CD4-positive, alpha-beta T cell treated with Interferon alpha-2 for 1 hour (primary cell): ENCODE measurements at places on chromosomes 12 and 14.

DNA sequence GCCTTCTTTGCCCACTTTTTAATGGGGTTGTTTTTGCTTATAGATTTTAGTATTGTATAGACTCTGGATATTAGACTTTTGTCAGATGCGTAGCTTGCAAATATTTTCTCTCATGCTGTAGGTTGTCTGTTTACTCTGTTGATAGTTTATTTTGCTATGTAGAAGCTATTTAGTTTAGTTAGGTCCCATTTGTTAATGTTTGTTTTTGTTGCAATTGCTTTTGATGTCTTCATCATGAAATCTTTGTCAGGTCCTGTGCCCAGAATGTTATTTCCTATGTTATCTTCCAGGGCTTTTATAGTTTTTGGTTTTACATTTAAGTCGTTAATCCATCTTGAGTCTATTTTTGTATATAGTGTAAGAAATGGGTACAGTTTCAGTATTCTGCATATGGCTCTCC lies 30.0 kb upstream of the LYZ start:
- DNase-seq, result no peak

DNA sequence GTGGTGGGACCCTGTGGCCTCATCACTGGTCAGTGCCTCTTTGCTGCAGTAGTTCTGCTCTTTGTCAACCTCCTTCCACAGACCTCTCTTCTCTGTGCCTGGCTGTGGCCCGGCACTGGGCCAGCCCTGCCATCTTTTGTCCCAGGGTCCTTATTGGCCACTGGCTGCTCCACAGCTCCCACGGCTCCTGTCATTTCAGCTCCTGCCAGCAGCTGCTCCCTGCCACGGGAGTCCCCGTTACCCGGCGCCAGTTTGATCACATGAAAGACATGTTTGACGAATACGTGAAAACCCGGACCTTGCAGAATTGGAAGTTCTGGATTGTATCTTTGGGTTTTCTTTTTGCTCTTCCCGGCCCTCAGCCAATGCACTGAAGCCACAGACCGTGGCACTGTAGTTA lies 35.4 kb downstream of the IL31 start:
- DNase-seq, result no peak

DNA sequence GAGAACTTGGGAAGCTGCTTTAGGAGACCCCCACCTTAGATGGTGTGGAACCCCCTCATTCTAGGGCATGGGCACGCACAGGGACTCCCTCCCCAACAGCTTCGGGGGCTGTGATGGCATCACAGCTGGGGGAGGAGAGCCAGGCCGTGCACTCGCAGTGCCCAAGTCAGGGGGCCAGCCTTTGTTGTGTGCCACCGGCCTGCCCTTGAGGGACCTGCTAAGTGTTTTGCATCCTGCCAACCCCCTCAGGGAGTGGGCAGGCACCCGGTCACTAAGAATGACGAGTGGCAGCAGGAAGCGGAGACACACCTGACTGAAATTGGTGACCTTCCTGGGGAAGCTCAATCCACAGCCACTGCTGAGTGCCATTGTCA lies 334.9 kb upstream of the SFSWAP start:
- DNase-seq, result no peak

- DNase-seq, result no peak
These were observed 55.5 kb downstream of the ETV6 start for GRCh38 chr12:11705010-11705409.

GRCh38 chr12:120089796-120090195 lies 26.8 kb downstream of the RAB35 start:
- DNase-seq, result no peak

- no peak for DNase-seq
These were observed 85.5 kb upstream of the SSTR1 start for GRCh38 chr14:38122241-38122640.

DNA sequence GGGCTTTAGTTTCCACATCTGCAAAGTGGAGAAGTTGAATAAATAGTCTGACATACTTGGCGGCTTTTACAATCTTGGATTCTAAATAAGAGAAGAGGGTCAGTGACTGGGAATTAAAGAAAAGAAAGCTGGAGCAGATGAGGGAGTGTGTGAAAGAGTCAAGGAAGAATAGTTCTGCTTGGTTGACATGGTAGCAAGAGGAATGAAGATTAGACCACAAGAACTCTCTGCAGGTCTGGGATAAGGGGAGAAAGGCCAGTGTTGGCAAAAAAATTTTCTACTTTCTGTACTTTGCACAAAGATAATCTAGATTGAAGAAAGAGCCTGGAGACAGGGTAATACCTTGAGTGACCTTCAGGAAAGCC lies 5.9 kb downstream of the ITGB7 start:
- DNase-seq, result no peak

GRCh38 chr12:124780752-124781685 lies 82.6 kb downstream of the SCARB1 start:
- no peak for DNase-seq

DNA sequence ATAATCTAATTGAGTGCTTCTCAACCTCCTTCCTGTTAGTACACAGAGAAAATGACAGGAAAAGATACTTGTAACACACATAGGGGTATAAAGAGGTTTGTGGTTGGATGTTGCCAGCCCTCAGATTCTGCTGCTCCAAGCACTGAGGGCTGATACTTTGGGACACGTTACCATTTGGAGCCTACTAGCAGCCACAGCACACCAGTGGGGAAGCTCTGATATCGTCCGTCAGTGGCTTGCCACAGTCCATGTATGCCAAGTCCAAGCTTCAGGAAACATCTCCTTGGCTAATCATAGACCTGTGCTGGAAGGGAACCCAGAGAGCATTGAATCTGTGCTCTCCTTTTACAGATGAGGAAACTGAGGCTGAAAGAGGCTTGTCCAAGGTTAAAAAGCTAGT lies 22.3 kb downstream of the B4GALNT3 start:
- no peak for DNase-seq

- no peak for DNase-seq
These were observed 40.8 kb upstream of the CSRP2 start for GRCh38 chr12:76919383-76920171.

GRCh38 chr14:55928276-55928675 lies 189.9 kb upstream of the PELI2 start:
- no peak for DNase-seq

GRCh38 chr14:96585672-96586013 lies 83.5 kb downstream of the PAPOLA start:
- no peak for DNase-seq

DNA sequence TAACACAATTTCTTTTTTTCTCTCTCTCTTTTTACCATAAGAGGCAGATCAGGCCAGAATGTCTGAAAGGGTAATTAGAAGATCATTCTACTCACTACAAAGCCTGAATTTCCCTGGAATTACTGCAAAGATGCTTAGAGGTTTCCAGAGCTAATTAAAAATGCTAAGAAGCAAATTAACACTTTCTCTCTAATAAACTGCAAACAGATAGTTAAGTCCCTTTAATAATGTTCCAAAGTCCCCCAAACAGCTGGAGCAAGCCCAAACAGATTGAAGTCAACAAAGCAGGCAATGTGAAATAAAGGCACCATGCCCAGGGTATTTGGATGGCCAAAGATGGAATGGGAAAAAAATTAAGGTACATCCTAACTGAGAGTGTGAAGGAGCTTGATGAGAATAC lies 208.8 kb upstream of the LRFN5 start:
- DNase-seq, result no peak

GRCh38 chr14:65101631-65102440 lies 481 bp downstream of the MAX start:
- peak; percentile 63 for DNase-seq

- DNase-seq, result no peak
These were observed 40.8 kb upstream of the PNMA1 start for GRCh38 chr14:73754911-73755360.

- no peak for DNase-seq
These were observed 7.6 kb upstream of the UNC119B start for GRCh38 chr12:120702637-120703036.

- DNase-seq, result peak; percentile 36
These were observed 223.3 kb downstream of the CHST11 start for GRCh38 chr12:104680070-104680469.

GRCh38 chr14:69532561-69533340 lies 41.9 kb downstream of the CCDC177 start:
- DNase-seq, result no peak

GRCh38 chr12:18261273-18261672 lies at the start of gene PIK3C2G:
TSS of gene PIK3C2G (plus strand) at chr12:18261518. CDS start at chr12:18282082, 20,564 bp downstream.
- DNase-seq, result no peak

DNA sequence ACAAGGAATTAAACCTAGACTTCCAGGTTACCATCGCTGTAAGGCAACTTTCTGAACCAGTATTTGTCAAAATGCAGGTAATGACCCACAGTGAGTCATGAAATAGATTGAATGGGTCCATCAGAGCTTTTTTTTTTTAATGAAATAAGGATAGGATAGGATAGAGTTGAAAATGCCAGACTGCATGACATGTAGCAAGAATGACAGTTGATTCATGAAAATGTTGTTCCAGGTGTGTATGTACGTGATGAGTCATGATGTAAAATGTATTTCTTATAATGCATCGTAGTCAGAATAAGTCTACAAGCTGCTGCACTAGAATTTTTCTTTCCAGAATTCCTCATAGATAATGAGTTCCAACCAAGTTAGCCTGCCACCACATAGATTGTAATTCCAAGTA lies 184.4 kb upstream of the BCL2L14 start:
- no peak for DNase-seq

GRCh38 chr14:90488256-90488655 lies 91.4 kb downstream of the CALM1 start:
- DNase-seq, result no peak

GRCh38 chr12:94730847-94731246 lies 80.5 kb upstream of the TMCC3 start:
- DNase-seq, result no peak

GRCh38 chr14:67360470-67361206 lies 510 bp downstream of the EIF2S1 start:
- DNase-seq, result no peak

- DNase-seq, result no peak
These were observed 126.6 kb downstream of the LLPH start for GRCh38 chr12:66003951-66004350.

DNA sequence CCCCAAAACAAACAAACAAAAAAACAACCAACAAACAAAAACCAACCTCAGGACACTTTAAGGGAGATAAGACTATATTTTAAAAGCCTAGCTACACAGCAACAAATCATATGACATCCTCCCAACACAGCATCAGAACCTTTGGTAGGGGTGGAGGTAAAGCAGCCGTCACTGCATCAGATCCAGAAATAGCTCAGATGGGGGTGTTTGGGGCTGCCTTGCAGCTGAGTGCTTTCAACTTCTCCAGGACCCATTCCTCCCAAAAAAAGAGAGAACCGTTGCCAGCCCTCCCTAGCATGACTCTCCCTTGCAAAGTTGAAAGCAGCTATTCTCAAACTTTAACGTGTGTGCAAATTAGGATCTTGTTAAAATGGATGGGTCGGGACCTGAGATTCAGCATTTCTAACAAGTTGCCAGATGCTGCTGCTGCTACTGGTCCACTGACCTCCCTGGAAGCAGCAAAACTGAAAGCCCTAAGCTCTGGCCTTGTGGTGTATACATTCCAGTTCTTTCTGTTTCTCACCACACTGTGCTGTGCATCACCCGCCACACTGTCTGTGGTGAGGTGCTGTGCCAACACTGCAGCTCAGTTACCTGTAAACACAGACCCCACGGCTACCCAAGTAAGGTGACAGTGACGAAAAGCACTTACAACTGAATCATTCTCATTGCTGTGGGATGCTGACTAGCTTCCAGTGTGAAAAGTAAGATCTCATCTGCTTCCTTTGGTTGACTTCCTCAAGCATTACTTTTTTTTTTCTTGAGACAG lies 54.0 kb downstream of the SLC38A1 start:
- peak; percentile 84 for DNase-seq

DNA sequence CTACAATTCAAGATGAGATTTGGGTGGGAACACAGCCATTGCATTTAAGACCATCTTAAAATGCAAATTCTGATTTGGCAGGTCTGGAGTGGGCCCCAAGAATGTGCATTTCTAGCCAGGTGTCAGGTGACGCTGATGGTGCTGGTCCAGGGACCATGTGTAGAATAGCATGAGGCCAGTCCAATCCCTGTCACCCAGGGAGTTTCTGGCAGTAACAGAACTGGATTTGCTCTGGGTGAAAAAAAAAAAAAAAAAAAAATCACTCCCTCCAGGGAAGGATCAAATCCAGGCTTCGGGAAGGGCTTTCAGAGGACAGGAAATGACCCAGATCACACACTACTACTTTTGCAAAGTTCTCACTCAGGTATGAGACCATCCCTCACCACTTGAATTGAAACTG lies 213.2 kb upstream of the NOS1 start:
- no peak for DNase-seq

DNA sequence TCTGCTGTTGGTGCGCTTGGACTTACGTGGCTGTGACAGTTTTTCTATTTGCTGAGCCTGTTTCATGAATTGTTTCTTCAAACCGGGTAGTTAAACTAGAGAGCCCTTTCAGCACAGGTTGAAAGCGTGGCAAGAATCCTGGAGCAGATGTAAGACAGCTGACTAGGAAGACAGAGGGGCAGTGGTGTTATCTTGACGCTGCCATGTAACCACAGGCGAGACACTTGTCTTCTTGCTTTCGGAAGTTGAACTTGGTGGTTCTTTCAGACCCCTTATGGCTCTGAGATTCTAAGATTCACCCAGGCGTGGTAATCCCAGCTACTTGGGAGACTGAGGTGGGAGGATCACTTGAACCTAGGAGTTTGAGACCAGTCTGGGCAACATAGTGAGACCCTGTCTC lies 4.3 kb downstream of the EMP1 start:
- DNase-seq, result no peak

GRCh38 chr14:106843951-106844483 lies 1317.6 kb downstream of the TMEM121 start:
- DNase-seq, result peak; percentile 54

GRCh38 chr12:120783197-120783596 lies 57.6 kb downstream of the ACADS start:
- no peak for DNase-seq

GRCh38 chr12:107179871-107180270 lies 86.5 kb upstream of the CRY1 start:
- DNase-seq, result no peak

- no peak for DNase-seq
These were observed 2.9 kb upstream of the CMAS start for GRCh38 chr12:22042976-22043669.

- DNase-seq, result no peak
These were observed 1.6 kb downstream of the OGFOD2 start for GRCh38 chr12:122976648-122976975.

DNA sequence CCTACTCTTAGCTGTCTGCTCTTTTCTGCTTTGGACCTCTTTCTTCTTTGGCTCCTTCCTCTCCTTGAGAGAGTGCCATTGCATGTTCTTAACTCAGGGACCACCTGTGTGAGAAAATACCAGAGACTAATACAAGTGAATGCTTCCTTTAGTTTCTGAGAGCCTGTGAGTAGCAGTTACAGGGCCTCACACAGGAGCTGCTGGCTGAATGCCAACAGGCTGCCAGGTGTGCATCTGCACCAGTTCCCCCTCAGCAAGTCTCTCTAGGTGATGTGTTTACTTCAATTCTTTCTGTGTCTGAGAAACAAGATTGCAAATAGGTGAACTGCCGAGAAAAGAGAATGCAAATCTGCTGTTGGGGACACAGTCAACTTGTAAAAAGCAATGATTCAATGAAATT lies 108.2 kb downstream of the STXBP6 start:
- no peak for DNase-seq

- no peak for DNase-seq
These were observed 55.4 kb downstream of the FBRSL1 start for GRCh38 chr12:132545164-132545953.

- no peak for DNase-seq
These were observed 446 bp downstream of the STAC3 start for GRCh38 chr12:57250541-57250940.

- DNase-seq, result no peak
These were observed 28.3 kb downstream of the HEATR5A start for GRCh38 chr14:31391977-31392503.

GRCh38 chr14:24149302-24149969 lies 2.1 kb downstream of the RNF31 start:
- no peak for DNase-seq

- no peak for DNase-seq
These were observed 30.5 kb downstream of the EP400 start for GRCh38 chr12:131980263-131980662.
